ENCODE measurements at places on chromosomes 12 and 14.

- peaks cover 5% of the 10 kb centered on the region for H3K4me1 ChIP-seq
- no peak overlapping the region for H3K27ac ChIP-seq
- peaks cover 5% of the 10 kb centered on the region for H3K27me3 ChIP-seq
- DNase-seq: no peak
- no peaks in the 10 kb centered on the region for H3K36me3 ChIP-seq
Measured at GRCh38 chr12:93654421-93654820, 22.8 kb upstream of the CRADD start.

DNA sequence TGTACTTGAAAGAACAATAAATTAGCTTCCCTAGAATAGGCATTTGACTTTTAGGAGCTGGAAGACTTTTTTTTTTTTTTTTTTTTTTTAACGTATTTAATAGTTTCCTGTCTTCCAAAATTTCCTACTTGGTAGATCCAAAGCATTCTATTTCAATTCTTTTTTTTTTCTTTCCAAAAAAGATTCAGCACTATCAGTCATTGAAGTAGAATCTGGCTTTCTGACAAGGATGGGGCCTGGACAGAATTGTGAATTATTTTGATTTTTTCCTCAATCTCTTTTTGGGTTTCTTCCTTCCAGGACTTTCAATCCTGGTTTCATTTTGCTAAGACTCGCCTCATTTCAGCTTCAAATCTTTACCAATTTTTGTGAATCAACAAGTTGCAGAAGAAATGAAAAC lies 21.2 kb downstream of the GNG2 start:
- DNase-seq: no peak
- no peak overlapping the region for H3K4me3 ChIP-seq
- peaks cover 29% of the 10 kb centered on the region for H3K4me1 ChIP-seq
- H3K36me3 ChIP-seq: peaks cover 8% of the 10 kb centered on the region
- H3K27ac ChIP-seq: no peak overlapping the region
- H3K27me3 ChIP-seq: no peaks in the 10 kb centered on the region

- no peak overlapping the region for H3K27ac ChIP-seq
- no peaks in the 10 kb centered on the region for H3K4me1 ChIP-seq
- no peak overlapping the region for H3K4me3 ChIP-seq
Measured at GRCh38 chr12:51653431-51653830, 62.4 kb downstream of the SCN8A start.

GRCh38 chr12:50387487-50387886 lies 8.9 kb downstream of the FAM186A start:
- peaks cover 7% of the 10 kb centered on the region for H3K4me1 ChIP-seq
- H3K4me3 ChIP-seq: no peak overlapping the region
- no peaks in the 10 kb centered on the region for H3K36me3 ChIP-seq
- H3K27me3 ChIP-seq: no peaks in the 10 kb centered on the region

DNA sequence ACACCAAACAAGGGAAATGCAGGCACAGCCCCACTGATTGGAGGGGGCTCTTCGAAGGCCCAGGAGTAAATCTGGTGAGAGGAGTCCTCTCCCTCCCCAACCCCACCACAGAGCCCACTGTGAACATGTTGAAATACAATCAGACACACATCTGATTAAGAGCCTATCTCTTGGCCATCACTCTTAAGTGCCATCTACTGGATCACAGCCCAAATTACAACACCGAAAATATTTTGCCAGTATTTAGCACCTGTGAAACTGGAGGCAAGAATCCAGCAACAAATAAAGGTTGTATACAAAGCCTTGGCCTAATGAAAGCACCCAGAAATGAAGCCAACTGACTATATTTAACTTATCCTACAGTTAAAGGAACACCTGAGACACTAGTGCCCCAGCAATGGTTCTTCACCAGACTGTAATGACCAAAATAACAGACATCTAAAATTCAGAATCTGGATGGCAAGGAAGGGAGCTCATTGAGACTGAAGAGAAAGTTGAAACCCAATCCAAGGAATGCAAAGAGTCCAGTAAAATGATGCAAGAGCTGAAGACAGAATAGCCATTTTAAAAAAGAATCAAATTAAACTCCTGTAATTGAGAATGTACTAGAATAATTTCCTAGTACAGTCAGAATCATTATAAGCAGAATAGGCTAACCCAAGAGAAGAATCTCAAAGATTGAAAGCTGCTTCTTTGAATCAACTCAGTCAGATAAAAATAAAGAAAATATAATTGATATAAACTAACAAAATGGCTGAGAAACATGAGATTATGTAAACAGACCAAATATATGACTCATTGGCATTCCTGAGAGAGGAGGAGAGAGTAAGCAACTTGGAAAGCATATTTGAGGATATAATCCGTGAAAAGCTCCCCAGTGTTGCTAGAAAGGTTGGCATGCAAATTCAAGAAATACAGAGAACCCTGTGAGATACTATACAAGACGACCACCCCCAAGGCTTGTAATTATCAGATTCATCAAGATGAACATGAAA lies 1117.0 kb downstream of the FLRT2 start:
- H3K27me3 ChIP-seq: no peaks in the 10 kb centered on the region
- no peak overlapping the region for H3K4me3 ChIP-seq
- H3K27ac ChIP-seq: no peak overlapping the region
- no peaks in the 10 kb centered on the region for H3K36me3 ChIP-seq
- DNase-seq: no peak

DNA sequence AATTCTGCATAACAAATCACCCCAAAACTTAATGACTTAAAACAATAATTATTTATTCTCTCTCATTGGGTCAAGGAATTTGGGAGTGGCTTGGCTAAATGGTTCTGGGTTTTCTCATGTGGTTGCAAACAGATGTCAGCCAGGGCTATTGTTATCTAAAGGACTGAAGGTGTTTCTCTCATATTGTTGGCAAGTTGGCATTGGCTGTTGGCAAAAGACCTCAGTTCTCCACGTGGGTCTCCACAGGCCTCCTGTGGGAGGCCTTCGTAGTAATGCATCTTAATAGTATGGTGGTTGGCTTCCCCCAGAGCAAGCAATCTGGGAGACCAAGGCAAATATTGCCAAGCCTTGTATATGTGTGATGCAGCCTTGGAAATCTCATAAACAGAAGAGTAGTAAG lies 14.4 kb downstream of the GALNT16 start:
- no peak overlapping the region for H3K27ac ChIP-seq
- no peak for DNase-seq
- H3K4me3 ChIP-seq: no peak overlapping the region
- H3K36me3 ChIP-seq: no peaks in the 10 kb centered on the region

Data from memory B cell (primary cell).